ENCODE measurements at places on chromosomes 5 and 9.

DNA sequence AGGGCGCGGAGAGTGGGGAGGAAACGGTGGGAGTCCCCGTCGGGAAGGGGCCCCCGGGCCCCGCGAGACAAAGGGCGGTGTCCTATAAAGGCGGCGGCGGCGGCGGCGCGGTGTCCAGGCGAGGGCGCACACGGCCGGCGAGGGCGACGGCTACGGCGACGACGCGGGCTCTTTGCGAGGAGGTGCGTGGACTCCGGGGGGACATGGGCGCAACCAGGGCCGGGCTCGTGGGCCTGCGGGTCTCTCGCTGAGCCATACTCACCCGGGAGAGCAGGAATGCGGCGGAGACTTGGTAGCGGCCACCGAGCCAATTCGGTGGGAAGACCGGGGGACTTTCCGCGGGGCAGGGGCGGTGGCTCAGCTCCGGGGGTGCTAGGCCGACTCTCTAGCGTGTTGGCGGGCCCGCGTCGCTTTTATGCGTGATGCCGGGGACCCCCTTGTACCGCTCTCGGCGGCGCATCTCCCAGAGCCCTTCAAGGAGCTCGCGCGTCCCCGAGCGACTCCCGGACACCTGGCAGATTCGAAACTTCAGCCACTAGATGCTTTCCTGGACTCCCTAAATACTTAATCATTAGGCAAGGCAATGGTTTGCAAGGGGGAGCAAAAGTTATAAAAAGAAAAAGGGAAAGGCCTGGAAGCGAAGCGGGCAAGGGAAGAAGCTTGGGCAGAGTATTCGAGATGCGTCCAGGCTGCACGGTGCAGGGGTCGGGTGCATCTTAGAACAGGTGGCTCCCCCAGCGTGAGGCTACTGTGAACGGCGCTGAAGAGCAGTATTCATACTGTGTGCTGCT is 5.9 kb upstream of the TAL2 start:
- no peak for DNase-seq

DNA sequence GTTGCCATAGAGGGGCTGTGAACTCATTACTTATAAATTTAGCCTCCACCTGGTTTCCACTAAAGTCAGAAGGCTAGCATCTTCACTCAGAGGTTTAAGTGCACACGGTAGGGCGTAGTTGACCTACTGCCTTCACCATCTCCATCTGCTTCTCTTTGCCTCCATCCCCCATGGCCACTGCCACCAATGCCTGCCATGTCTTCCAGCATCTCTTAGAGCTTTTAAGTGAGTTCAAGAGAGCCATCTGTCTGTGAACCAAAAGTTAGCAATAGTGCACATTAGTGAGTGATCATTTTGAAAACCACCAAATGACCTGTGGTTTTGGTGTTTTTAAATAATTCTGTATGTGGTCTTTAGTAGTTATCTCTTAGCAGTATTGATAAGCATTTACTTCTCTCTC is 102.0 kb downstream of the DMRTA1 start:
- no peak for DNase-seq

GRCh38 chr5:162474239-162474638 is 406.7 kb downstream of the GABRG2 start:
- no peak for DNase-seq

DNA sequence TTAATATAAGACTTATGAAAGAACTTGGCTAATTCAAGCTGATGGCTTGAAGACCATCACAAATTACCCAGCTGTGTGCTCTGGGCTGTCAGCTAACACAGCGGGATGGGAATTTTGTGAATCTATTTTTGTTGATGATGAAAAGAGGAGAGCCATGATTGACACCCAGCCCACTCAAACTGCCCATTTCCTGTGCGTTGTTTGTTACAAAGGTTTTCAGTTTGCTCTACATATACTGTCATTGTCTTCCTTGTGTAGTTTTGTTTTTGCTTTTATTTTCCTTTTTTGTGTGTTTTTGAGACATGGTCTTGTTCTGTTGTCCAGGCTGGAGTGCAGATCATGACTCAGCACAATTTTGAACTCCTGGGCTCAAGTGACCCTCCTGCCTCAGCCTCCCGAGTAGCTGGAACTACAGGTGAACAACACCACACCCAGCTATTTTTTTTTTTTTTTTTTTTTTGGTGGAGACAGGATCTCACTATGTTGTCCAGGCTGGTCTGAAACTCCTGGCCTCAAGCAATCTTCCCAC is 400.3 kb downstream of the ICE1 start:
- no peak for DNase-seq

DNA sequence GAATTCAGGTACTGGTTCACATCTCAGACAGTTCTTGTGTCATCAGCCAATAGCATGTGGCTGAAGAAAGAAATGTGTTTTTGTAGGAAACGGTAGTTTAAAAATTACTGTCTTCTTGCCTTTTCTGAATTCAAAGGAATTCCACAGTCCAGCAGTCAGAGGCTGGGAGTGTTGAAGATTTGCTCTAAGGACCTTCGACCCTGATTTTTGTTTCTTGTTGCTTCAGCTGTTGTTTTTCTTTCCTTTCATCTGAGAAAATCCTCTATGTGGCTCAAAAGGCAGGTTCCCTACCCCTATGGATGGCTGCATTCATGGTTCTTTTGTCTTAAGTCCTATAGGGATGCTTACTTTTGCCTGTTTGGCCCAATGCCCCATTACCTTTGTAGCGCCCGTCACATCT is 304.9 kb downstream of the TMEM167A start:
- DNase-seq, result no peak

DNA sequence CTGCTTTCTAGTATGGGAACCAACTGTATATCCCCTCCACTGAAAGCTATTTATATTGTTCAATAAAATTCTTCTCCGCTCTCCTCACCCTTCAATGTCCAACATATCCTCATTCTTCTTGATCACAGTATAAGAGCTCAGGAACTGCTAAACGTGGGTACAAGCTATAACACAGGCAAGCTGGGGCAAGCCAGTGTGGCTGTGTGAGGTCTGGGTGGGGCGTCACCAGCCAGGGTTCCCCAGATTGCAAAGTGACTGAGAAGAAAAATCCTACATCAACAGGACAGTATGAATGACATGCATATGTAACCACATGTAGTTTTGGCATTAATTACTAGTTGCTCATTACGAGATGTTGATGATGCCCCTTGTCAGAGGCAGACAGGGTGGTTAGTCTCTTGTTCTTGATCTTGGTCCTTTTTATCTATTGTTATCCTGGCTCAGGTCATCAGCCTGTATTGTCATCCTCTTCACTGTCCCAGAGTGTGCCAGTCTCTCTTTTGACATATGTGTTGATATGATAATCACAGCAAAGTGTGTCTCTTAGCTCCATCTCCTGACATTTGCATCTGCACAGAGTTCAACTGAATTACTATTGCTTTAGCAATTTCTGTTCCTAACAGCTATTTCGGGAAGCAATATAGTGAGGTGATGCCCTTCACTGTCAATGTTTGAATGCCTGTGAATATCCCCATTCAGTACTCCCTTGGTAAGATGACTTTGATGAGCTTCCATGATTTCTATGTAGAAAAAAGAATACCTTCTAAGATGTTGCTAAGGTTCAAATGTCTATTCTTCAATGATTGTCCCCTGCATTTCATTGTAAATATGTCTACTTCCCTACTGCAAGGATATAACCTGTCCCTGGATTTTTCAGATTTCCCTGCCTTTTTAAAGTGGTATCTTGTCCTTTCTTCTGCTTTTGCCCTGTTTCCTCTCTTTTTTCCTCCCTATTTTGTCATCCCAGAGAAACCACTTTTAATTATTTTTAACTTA is 140.3 kb downstream of the MAT2B start:
- no peak for DNase-seq

GRCh38 chr5:137498301-137498735 is 808 bp downstream of the SPOCK1 start:
- no peak for DNase-seq

- DNase-seq, result no peak
Observed at GRCh38 chr9:72256931-72257330, 107.7 kb downstream of the GDA start.

DNA sequence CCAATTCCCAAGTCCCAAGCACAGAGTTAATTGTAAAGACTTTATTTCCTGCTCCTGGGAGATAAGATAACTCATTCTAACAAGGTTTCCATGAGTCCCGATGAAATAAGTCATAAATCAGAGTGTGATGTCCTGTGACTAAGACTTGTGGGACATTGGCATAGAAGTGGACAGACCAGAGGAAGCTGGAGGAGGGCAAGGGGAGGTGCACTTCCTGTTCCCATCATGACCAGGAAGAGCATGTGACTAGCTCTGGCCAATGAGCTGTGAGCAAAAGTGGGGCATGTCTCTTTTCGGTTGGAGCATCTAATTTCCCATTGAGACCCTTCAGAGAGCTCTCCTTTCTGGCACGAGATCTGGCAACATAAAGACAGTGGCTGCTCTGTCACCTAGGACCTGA is 100.4 kb downstream of the ZNF354C start:
- DNase-seq, result no peak

All from head of caudate nucleus (tissue), 42 donors.